Stimulated activated CD4-positive, alpha-beta T cell treated with anti-CD3 and anti-CD28 coated beads, Interleukin-15, amount 100 ng/mL, for 48 hours (primary cell): ENCODE measurements at places on chromosomes 12 and 14.
A peak's percentile ranks its signal among the peaks of the same experiment; 100 is the strongest.

DNA sequence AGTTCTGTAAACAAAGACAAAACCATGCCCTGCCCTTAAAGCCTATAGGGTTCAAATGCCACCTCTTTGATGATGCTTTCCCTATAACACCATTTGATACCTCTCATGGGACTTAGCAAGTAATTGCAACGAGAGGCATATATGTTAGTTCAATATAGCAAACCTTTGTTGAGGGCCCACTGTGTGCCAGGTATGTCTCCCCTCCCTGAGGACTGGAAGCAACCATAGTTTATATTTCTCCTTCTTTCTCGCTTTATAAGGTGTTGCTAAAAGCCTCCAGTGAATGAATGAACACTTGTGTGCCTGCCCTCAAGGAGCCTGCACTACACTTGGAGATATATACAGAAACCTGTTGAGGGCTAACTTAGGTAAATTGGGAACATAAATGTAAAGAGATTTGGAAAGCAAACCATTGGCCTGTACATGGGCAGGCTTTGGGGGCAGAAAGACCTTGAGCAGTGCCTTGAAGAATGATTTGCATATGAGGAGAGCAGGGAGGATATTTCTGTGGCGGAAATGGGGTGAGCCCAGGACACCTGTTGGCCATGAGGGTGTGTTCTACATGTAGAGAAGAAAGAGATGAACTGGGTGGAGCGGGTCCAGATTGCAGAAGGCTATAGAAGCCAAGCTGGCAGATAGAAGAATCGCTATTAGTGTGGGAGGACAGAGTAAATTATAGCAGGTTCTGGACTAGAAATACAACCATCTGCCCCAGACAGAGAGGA lies 1.8 kb upstream of the CKAP4 start:
- no peak for DNase-seq

GRCh38 chr14:89503431-89503996 lies 86.5 kb upstream of the FOXN3 start:
- no peak for DNase-seq

GRCh38 chr12:70221626-70222025 lies 21.6 kb upstream of the CNOT2 start:
- no peak for DNase-seq

DNA sequence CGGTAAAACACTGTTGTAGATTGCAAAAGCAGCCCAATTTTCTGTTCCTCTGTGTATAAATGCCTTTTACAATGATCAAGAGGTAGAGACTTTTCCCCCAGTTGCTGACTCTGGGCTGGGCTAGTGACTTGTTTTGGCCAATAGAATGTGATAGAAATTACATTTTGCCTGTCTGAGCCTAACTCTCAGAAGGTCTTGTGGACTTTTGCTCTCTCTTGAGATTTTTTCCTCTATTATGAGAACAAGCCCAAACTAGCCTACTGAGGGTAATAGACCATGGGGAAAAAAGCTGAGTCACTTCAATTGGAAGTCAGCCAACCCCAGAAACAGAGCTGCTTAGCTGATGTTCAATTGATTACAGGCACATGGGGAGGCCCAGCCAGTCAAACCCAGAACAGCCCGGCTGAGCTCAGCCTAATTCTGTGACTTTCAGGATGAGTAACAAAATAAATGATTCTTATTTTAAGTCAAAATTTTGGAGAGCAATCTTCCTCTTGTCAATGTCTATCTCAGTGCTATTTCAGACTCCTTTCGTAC lies 61.4 kb downstream of the MYF5 start:
- DNase-seq, result peak; percentile 19

- no peak for DNase-seq
These were observed at the start of gene SLC38A4 for GRCh38 chr12:46825591-46826414. Gene SLC38A4 (minus strand): TSS chr12:46825997. CDS start chr12:46793071, 32,926 bp downstream.

DNA sequence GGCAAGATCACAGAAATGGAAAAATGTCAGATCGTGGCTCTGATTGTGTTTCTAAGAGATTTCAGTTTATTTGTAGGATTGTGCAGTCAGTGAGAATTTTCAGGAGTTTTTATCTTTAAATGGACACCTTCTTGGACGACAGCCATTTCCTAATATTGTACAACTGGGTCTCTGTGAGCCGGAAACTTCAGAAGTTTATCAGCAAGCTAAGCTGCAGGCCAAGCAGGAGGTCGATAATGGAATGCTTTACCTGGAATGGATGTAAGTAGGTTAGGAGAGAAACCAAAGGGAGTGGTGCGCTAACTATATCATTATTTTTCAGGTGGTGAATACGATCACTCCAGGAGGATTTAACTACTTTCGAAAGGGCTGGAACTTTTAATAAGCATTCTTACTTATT lies 26.4 kb downstream of the APAF1 start:
- no peak for DNase-seq

DNA sequence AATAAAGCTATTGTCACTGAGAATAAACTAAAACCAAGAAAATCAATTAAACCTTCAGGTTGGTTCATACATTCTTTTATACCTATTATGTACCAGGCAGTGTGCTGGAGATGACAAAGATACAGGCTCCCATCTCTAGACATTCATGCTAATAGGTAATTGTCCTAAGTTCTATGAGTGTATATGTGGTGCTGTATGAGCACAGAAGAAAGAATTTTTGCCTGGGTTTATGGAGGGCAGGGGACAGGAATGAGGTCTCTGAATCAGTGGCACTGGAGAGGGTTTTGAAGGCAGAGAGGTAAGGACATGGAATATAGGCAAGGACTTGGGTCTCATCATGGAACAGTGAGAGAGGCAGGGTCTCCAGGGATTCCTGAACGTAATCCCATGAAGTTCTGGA lies 38.7 kb downstream of the MAP1LC3B2 start:
- DNase-seq, result no peak

GRCh38 chr12:109804820-109805761 lies 28.1 kb downstream of the TRPV4 start:
- peak; percentile 36 for DNase-seq
